Thoracic aorta endothelial cell (primary cell): ENCODE measurements at places on chromosomes 2 and 18. TPM values are rescaled to one million over a fixed set of nuclear protein-coding genes. Genes with fewer than 3 reads are reported as not detected.

The NR4A2 gene
- total RNA-seq: 0.13 and 0.22 TPM in 2 replicates

The PRSS56 gene
- total RNA-seq: not detected in 2 replicates

The SPR gene
- 35.9 and 40.7 TPM in 2 replicates for total RNA-seq

The OSR1 gene
- total RNA-seq: 0.07 TPM in 1 of 2 replicates, not detected in the other

The ASTL gene
- not detected in 2 replicates for total RNA-seq

The TMEM17 gene
- total RNA-seq: 1.3 and 1.7 TPM in 2 replicates

The BOLA3 gene
- 45.0 and 49.9 TPM in 2 replicates for total RNA-seq

The EML6 gene
- total RNA-seq: 0.72 and 0.80 TPM in 2 replicates

The MAP2 gene
- total RNA-seq: 24.5 and 46.1 TPM in 2 replicates

The DPYSL5 gene
- total RNA-seq: not detected in 2 replicates

The RESP18 gene
- total RNA-seq: not detected in 2 replicates

The GNLY gene
- total RNA-seq: not detected in 2 replicates

The NPHP1 gene
- 6.1 and 7.9 TPM in 2 replicates for total RNA-seq

The CIB4 gene
- not detected in 2 replicates for total RNA-seq

The FSHR gene
- not detected in 2 replicates for total RNA-seq

The ZSWIM2 gene
- total RNA-seq: not detected in 2 replicates

The PTMA gene
- total RNA-seq: 1,813 and 1,929 TPM in 2 replicates
